T follicular helper cell (primary cell): ENCODE measurements at places on chromosomes 7 and 10.

DNA sequence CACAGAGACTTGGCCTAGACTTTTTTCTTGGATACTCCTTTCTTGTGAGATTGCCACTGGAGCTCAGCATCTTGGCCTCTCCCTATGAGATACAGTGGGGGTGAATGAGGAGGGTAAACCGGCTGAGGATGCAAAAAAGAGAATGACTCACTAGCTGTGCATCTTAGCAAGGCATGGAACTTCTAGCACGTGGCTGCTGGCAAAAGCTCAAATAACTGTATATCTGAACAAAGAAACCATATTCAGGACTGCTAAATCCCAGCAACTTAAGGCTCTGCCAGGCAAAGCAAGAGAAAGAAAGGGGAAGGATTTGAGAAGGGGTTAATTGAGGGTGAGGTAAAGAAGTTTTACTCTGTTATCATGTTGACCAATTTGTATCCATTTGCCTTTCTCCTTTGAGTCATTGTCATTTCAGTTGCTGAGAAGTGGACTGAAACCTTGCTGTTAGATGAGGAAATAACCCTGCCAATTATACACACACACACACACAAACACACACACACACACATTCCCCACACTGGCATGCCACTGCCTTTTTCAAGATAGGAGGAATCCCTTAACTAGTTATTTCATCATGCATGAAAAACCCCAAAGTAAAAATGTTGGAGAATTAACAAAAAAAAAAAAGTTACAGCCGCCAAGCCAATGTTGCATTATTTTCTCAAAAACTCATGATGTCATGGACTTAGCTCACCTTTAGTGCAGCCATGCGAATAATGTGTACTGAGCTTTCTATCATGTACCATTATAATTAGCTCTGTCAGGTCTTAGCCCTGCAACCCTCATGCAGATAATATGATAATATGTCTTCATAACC is 997.3 kb downstream of the LRMDA start:
- no peak for DNase-seq

DNA sequence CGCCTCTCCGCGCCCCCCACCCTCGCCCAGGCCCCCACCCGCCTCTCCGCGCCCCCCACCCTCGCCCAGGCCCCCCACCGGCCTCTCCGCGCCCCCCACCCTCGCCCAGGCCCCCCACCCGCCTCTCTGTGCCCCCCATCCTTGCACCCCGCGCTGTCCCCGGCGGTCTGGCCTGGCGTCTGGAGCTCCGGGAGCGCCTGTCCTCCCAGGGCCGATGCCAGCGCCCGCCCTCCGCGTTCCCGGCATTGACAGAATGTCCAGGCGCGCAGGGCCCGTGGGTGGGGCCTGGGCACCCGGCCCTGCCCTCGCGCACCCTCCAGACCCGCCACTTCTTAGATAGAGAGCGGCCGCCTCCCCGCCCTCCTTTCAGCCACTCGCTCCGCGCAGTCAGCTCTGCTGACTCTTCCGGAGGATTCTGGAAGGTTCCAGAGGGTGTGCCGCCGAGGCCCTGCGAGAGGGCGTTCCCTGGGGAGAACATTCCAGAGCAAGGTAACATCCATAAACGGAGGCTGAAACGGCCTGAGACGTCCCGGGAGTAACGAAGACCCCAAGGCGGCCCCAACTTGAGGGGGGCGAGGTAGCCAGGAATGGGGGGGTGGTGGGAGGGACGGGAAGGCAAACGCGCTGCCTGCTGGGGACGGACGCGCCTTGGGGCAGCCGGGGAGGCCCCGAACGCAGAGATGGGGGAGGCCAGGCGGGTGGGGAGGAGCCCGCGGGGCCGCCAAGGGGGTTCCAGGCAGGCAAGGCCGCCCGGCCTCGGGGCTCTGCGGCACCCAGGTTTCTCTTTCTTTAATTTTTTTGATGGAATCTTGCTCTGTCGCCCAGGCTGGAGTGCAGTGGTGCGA is 117.8 kb downstream of the DYNC2I1 start:
- DNase-seq, result no peak

DNA sequence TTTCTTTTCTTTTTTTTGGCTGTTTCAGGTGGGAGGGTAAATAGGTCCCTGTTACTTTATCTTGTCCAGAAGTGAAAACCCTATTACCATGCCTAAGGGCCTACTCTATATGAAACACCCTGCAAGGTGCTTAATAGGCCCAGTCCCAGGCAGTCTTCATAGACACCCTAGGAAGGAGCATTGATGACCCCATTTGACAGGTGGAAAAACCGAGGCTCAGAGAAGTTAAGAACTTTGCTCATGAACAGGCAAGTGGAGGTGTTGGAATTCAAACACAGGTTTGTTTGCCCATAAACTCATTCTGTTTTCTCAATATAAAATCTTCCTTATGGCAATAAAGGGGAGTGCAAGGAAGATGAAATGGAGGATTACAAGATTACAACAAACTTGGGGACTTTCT is 115.8 kb downstream of the ARHGAP22 start:
- no peak for DNase-seq

GRCh38 chr10:51076299-51076841 is 2.1 kb downstream of the PRKG1 start:
- DNase-seq, result no peak

DNA sequence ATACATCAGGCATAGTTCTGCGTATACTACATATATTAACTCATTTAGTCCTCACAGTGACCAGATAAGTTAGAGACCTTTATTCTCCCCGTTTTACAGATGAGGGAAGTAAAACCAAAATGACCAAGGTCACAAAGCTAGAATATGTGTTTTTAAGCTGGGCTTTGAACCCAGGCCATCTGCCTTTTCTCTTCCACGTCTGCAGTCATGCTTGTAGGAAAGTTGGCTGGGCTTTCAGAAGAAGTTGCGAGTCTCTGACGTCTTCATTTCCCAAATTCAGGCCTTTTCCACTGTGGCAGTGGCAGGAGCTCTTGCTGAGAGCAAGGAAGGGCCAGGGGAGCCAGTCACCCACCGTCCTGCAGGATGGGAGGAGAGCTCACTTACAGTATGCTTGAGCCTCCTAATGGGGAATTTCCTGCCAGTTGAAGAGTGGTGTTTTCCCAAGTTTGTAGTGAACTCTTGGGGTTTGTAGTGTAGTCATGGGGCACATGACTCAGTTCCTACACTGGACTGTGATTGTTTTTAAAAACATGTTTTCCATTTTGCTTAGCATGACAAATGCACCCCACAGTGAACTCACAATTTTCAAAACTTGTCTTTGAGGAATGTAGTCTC is 34.2 kb downstream of the CYP17A1 start:
- no peak for DNase-seq

DNA sequence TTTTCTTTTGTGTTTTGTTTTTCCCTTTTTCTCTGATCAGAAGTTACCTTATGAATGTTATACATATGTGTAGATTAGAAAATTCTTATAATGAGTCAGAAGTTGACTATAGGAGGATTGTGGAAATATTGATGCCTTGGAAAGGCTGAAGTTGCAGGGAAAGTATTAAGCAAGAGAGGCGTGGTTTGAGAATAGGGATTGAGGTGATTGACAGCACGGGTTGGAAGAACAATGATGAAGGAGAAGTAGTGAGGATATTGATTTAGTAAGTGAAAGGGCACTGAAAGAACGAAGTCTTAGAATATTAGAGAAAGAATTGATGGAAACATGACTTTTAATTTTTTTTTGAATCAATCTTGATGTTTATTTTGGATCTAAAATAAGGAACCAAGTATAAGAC is 176.0 kb downstream of the EXOC4 start:
- no peak for DNase-seq

DNA sequence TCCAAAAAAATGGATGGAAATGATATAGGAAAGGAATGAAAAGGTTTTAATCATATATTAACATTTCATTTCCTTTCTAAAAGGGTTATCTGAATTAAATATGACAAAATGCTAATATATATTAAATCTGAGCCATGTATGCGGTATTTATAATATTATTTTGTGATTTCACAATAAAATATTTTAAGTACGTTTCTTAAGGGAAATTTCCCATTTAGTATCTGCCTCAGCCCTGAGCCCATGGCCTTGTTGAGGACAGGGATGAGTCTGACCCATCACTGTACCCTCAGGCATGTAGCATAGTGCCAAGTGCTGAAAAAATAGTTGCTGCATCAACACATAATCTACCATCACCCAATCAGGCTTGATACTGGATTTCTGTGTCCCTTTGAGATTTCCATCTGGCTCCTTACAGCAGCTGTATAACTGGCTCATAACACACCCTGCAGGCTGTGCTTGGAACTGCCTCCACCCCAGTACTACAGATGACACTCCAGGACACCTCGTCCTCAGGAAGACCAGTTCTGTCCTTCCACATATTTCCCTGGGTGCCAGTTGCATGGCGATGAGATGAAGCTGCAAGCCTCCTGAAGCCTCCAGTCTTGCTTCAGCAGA is 59.4 kb upstream of the ASAH2 start:
- DNase-seq, result no peak

- DNase-seq, result no peak
These were observed 19.7 kb downstream of the AQP1 start for GRCh38 chr7:30931161-30931928.

GRCh38 chr10:93032105-93032808 is 28.3 kb upstream of the CYP26C1 start:
- no peak for DNase-seq

DNA sequence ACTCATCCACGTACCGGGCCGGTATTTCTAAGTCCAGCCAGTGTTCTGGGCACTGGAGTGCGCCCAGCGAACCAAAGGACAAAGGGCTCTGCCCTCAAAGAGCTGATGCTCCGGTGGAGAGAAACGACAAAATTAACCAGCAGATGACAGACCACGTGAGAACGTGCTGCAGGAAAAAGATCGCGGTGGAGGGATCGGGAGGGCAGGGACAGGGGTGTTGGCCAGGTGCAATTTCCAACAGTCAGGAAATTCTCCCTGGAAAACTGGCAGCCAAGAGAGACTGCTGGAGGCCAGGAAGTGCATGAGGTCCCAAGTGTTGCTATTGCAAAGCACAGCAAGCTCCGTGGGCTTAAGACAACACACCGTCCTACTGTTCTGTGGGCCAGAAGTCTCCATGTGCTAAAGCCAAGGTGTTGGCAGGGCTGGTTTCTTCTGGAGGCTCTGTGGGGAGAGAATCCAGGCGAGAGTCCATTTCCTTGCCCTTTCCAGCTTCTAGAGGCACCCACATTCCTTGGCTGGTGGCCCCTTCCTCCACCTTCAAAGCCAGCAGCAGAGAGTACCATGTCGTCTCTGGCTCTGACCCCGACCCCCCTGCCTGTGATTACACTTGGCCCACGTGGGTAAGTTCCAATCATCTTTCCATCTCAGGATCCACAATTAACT is 21.3 kb upstream of the AMZ1 start:
- DNase-seq, result no peak

GRCh38 chr7:63008366-63008765 is 990.3 kb upstream of the ZNF722 start:
- no peak for DNase-seq
